NCI-H187 treated with DMSO at 0.1 percent for 48 hours (cell line): ENCODE measurements at places on chromosomes 7 and 10.

GRCh38 chr7:40622941-40623501 lies 488.2 kb downstream of the SUGCT start:
- no peak for DNase-seq

- DNase-seq: no peak
Observed at GRCh38 chr7:98719396-98719795, 102.3 kb downstream of the NPTX2 start.

GRCh38 chr10:89002226-89002978 lies 11.8 kb downstream of the FAS start:
- DNase-seq: no peak

GRCh38 chr7:42877862-42878261 lies 34.0 kb downstream of the C7orf25 start:
- no peak for DNase-seq

DNA sequence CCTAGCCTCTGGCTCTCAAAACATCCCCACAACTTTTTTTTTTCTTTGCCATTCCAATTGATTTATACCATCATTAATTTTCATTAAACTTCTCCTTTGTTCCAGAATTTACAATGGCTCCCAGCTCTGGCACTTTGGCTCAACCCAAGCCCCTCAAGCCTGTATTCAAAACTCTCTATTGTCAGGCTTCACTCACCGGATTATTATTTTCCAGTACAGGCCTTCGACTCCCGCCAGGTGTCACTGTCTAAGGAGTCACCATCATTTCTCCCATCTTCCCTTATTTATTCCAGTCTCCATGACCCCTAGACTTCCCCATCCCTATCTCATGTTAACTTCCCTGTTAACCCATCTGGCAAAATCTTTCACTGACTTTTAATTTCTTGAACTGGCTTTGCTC lies 67.8 kb downstream of the HIPK2 start:
- no peak for DNase-seq

GRCh38 chr10:113562069-113562468 lies 9.2 kb downstream of the HABP2 start:
- DNase-seq: no peak

DNA sequence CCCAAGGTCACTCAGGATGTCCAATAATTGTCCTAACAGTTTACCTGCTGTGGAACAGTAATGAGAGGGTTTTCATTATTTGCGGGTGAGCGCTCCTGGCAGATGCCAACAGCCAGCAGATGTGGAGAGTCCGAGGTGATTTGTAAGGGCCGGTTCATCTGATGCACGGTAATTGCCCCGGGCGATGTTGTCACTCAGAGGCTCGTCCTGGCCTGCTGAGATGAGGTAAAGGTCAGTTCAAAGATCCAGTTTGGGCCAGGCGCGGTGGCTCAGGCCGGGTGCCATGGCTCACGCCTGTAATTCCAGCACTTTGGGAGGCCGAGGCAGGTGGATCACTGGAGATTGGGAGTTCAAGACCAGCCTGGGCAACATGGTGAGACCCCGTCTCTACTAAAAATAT lies 16.9 kb downstream of the LHPP start:
- DNase-seq: no peak

DNA sequence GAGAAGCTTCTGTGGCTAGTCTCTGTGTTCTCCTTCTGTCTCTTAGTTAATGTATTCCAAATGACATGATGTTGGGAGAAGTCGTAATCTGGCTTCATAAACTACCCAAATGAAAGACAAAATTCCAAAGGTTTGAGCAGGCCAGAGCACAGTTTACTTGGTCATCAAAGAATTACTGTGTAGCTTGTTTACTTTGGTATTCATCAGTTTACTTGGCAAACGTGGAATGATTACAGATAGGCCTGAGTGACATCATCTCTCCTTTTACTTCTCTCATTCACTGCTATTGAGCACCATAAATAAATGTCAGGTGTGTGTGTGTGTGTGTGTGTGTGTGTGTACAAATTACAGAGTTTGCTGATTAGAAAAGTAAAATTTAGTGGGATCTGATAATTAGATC lies 327.3 kb downstream of the PHTF2 start:
- DNase-seq: no peak

DNA sequence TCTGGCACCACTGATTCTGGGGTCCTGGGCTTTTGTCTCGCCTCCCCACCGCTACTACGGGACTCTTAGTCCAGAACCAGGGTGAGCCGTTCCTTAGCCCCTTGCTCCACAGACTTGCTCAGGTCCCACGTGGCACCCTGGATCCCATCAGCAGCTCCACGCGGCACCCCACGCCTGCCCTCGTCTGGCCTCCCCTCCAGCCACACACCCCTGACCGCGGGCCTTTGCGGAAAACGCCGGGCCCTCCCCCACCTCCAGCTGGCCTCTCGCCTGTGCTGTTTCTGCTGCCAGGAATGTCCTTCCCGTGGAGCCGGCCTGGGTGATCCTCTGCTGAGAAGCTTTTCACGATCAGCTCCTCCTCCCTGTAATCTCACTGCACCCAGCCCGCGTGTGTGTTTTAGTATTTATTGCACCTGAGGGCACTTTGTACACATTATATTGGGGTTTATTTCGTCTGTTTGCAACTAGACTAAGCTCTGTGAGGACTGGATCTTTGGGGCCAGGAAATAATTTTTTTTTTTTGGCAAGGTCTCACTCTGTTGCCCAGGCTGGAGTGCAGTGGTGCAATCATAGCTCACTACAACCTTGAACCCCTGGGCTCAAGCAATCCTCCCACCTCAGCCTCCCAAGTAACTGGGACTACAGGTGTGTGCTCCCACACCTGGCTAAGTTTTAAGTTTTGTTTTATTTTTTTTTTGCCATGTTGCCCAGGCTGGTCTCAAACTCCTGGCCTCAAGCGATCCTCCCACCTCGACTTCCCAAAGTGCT lies 10.5 kb upstream of the TTYH3 start:
- DNase-seq: no peak
